ENCODE measurements at places on chromosomes 6 and 20. TPM values are rescaled to one million over a fixed set of nuclear protein-coding genes. Genes with fewer than 3 reads are reported as not detected.

MLN gene
- not detected for total RNA-seq

- DNase-seq: no peak
Measured at GRCh38 chr6:156978948-156979347, 201.8 kb downstream of the ARID1B start.

NMBR gene
- not detected for total RNA-seq

GRCh38 chr6:44221291-44221960 is 2.0 kb upstream of the SLC29A1 start:
- DNase-seq: peak; percentile 98

NXT1 gene
- 7.9 TPM for total RNA-seq

- no peak for DNase-seq
Measured at GRCh38 chr6:138973466-138974153, 14.4 kb downstream of the REPS1 start.

- no peak for DNase-seq
Measured at GRCh38 chr20:19099596-19100545, 112.6 kb upstream of the SLC24A3 start.

- no peak for DNase-seq
Measured at GRCh38 chr20:11143481-11143880, 469.7 kb upstream of the JAG1 start.

DNA sequence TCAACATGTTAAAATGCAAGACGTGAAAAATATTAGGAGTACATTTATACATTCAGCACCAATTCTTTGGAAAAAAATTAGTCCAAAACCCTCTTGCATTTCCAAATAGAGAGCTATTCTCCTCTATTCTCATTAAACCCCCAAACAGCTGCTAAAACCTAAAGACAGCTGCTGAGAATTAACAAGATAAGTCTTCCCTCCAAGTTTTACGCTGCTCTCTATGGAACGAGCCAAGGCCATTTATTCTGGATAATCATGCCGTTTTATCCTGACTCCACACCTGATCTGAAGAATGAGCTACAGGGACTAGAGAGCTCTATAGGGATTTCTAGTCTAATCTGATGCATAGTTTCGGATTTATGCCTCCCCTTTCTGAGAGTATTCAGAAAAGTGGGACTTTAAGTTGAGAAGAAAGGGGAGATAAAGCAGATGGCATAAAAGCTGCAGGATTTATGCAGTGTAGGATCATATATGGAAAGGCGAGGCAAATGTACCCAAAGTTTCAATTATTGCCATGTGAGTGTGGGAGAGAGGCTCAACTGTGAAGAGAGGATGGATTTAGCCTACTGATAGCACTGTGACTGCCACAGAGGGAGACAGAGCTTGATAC is 64.7 kb upstream of the HS3ST5 start:
- DNase-seq: no peak

GRCh38 chr6:23446469-23446967 is 679.5 kb upstream of the NRSN1 start:
- DNase-seq: peak; percentile 23

PRKN gene
- total RNA-seq: 3.8 TPM

- no peak for DNase-seq
Measured at GRCh38 chr6:84119277-84119676, 85.7 kb downstream of the MRAP2 start.

AVP gene
- total RNA-seq: not detected

DNA sequence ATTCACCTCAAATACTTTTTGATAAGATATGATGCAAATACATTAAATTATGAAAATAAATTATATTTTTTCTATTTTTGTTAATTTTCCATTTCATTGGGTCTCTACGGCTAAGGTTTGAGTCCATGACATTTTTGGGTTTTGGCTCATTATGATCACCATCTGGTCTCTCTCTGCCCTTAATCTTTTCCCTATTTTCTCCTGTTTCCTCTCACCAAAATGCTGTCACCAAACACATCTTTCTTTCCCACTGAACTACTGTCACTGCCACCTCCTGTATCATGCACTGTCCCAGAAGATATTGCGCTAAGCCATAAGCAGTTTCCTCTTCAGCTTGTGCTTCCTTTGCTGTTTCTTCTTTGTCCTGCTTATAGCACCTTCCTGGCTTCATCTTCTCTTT is 42.0 kb upstream of the OGFRL1 start:
- no peak for DNase-seq

GRCh38 chr6:140071601-140072062 is 697.2 kb upstream of the CITED2 start:
- DNase-seq: no peak

SLC35D3 gene
- not detected for total RNA-seq

HSPA1L gene
- total RNA-seq: 4.2 TPM

GRCh38 chr20:62345681-62346370 is 21.3 kb downstream of the LAMA5 start:
- no peak for DNase-seq

DNA sequence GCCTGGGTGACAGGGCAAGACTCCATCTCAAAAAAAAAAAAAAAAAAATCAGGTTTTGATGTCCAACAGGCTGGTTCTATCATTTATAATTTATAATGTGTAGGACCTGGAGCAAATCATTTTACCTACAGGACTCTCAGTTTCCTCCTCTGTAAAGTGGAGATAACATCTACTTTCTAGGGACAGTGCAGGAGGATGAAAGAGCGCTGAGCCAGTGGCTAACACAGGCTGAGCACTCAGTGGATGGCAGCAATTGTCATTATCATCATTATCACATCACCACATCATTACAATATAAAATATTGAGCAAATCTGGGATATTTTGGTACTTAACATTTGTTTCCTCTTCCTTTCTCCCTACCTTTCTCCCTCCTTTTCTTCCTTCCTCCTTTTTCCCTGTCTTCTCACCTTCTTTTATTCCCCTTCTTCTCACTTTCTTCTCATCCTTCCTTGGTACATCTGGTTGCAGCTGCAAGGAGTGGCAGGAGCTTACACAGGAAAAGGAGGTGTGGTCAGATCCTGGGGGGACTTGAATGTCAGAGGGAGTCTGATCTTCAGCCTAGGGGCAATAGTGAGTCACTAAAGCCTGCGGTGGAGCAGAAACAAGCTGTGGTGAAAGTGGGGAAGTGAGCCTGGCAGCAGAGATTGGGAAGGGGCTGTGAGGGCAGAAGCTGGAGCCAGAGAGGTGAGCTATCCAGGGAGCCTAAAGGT is 24.6 kb upstream of the CTNNBL1 start:
- no peak for DNase-seq

- DNase-seq: no peak
Measured at GRCh38 chr20:709423-709822, 33.8 kb upstream of the SCRT2 start.

DNA sequence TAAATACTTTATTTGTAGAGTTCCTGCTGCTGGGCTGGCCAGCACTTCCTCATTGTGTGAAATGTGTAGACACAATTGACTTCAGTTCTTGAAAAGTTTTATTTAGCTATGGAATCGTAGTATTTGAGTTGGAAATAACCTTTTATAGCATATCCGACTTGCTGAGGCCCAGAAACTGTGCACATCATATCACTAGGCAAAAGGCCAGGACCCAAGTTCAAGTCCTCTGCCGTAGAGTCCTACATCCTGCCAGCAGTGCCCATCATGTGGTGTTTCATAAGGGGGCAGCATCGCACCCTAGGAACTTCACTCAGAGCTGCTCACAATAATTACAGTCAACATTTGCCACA is 207.7 kb upstream of the SNX9 start:
- DNase-seq: no peak

LPIN3 gene
- total RNA-seq: 23.5 TPM

CD109 gene
- total RNA-seq: 3.6 TPM

CCN5 gene
- total RNA-seq: 0.94 TPM

BMP6 gene
- 0.17 TPM for total RNA-seq

POU3F2 gene
- not detected for total RNA-seq

RIMS1 gene
- 1.4 TPM for total RNA-seq

- no peak for DNase-seq
Measured at GRCh38 chr6:108793516-108794251, 54.5 kb upstream of the ARMC2 start.

- DNase-seq: no peak
Measured at GRCh38 chr20:17565169-17565845, 4.6 kb upstream of the DSTN start.

GRCh38 chr6:17415321-17415720 is 21.9 kb downstream of the CAP2 start:
- DNase-seq: no peak

HFE gene
- total RNA-seq: 24.9 TPM

- no peak for DNase-seq
Measured at GRCh38 chr20:19701429-19701828, 56.6 kb upstream of the RIN2 start.

DNA sequence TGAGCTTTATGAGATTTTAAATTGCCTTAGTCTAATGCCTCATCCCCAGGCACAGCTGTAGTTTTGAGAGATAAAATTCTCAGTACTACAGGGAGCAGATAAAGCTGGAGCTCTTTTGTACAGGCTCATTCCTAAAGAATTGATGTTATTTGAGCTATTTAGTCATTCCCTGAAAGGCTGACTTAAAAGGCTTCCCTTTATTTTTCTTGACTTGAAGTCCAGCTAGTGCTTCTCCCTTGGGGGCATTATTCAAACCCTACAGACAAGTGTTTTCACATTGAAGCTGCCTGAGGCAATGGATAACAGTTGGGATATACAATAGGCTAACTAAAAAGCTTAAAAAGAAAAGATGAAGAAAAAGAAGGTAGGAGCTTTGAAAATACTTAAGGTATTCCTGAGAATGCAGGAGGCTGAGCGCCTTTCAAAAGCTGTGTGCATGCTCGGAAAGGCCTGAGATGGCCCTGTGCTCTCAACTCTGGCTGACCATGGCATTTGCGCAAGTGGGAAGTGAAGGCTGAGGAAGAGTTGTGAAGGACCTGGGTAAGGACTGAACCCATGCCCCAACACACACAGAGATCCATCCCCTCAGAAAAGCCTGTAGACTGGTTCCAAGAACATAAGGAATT is 315.1 kb downstream of the SMOC2 start:
- DNase-seq: no peak

TCFL5 gene
- 18.9 TPM for total RNA-seq

DNA sequence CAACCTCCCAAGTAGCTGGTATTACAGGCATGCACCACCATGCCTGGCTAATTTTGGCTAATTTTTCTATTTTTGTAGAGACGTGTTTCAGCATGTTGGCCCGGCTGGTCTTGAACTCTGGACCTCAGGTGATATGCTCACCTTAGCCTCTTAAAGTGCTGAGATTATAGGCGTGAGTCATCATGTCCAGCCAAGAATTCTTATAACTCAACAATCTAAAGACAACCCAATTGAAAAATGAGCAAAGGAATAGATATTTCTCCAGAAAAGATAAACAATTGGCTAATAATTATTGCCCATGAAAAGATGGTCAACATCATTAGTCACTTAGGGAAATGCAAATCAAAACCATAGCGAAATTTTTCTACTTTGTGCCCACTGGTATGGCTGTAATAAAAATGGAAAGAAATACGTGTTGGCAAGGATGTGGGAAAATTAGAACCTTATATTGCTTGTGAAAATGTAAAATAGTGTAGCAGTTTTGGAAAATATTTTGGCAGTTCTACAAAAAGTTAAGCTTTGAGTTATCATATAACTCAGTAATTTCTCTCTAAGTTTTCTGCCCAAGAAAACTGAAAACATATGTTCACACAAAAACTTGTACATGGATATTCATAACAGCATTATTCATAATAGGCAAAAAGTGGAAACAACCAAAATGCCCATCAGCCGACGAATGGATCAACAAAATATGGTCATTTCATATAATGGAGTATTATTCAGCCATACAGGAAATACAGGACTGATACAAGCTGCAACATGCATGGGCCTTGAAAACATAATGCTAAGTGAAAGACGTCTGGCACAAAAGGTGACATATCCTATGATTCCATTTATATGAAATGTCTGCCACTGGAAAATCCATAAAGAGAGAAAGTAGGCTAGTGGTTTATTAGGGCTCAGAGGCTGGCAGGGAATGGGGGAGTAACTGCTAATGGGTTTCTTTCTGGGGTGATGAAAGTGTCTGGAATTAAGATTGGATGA is 87.8 kb downstream of the UTRN start:
- no peak for DNase-seq

- DNase-seq: no peak
Measured at GRCh38 chr20:57682184-57683101, 27.4 kb downstream of the PMEPA1 start.

GRCh38 chr6:20789162-20789561 is 254.9 kb downstream of the CDKAL1 start:
- DNase-seq: no peak

DNA sequence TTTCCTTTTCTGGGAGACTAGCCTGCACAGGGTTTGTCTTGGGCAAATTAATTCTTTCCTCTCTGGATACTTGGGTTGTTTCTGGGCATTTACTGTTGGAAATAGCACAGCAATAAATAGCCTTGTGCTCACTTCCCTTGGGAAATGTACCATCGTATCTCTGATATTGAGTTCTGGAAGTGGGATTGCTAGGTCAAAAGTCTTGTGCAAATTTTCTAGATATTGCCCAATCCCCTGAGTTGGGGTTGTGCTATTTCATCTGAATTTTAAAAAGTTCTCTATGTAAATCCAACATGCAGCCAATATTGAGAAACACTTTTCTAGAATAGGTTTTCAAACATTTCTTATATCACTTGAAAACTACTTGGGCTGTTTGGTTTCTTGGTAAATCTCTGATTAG is 64.0 kb upstream of the ELOVL5 start:
- DNase-seq: no peak

- DNase-seq: no peak
Measured at GRCh38 chr6:73030257-73030656, 195.0 kb downstream of the KHDC1L start.

DNA sequence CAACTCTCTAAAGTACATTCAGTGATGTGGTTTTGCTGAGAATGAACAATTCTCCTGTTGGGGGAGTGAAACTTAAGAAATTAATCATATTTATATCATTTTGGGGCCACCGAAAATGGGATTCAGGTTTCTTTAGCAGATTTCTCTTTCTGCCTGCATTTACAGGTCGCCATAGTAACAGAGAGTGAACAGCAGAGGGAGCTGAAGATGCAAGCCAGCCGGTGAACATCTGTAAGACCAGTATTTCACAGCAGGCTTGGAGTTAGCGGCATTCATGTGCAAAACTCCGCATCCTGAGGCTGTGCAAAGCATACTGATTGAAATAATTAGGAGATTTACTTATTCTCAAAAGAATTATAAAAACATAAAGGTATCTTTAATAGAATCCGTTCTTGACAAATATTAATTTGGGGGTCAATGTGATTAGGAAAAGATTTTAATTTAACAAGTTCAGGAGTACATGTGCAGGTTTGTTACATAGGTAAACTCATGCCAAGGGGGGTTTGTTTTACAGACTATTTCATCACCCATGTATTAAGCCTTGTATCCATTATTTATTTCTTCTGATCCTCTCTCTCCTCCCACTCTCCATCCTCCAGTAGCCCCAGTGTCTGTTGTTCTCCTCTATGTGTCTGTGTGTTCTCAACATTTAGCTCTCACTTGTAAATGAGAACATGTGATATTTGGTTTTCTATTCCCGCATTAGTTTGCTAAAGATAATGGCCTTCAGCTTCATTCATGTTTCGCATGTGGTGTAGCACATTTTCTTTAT is 17.8 kb upstream of the HSF2 start:
- DNase-seq: peak; percentile 55

GRCh38 chr20:17860301-17861197 is 108.0 kb downstream of the SNX5 start:
- DNase-seq: no peak

Measured in Calu3 (cell line).